ENCODE measurements at places on chromosomes 4 and X.

DNA sequence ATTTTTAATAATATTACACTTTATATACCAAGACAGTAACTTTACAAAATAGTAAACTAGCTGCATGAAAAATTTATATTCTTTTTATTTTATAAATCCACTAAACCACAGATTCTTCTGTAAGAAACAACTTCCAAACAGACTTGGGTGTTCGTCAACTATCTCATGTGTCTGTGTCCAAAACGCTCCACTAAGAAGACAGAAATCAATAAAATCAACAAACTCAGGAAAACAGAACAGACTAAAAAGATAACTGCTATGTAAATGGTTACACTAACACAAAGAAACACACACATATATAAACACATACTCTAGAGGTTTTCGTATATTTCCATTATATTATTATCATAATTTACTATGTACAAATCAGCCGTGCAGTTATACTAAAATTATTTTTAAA, 158.4 kb downstream of the PPP3CA start:
- DNase-seq, result no peak

GRCh38 chr4:54199919-54200318, 29.2 kb upstream of the PDGFRA start:
- DNase-seq, result no peak

DNA sequence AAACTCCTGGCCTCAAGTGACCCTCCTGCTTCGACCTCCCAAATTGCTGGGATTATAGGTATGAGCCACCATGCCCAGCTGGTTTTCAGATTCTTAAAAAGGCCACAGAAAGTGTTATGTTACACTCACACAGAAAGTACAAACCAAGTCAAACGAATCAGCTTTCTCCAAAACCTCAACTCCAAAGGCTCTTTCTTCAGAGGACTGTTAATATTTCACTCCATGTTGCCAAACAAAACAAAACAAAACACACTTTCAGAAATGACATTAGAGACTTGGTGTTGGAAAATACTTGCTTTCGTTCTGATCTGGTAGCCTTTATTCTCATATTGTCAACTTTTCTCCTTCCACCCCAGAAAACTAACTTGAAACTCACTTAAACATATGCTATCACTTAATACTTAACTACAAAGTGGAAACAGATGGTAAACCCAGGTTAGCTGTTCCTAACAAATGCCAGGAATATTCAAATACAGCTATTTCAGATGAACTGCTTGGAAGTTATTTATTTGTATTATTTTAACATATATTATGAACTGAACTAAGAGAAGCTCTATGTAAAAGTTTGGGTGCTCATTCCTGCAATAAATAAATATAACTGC, 34.7 kb downstream of the RLIM start:
- DNase-seq, result no peak

- DNase-seq, result no peak
Observed at GRCh38 chr4:173990126-173990868, 293.2 kb downstream of the FBXO8 start.

DNA sequence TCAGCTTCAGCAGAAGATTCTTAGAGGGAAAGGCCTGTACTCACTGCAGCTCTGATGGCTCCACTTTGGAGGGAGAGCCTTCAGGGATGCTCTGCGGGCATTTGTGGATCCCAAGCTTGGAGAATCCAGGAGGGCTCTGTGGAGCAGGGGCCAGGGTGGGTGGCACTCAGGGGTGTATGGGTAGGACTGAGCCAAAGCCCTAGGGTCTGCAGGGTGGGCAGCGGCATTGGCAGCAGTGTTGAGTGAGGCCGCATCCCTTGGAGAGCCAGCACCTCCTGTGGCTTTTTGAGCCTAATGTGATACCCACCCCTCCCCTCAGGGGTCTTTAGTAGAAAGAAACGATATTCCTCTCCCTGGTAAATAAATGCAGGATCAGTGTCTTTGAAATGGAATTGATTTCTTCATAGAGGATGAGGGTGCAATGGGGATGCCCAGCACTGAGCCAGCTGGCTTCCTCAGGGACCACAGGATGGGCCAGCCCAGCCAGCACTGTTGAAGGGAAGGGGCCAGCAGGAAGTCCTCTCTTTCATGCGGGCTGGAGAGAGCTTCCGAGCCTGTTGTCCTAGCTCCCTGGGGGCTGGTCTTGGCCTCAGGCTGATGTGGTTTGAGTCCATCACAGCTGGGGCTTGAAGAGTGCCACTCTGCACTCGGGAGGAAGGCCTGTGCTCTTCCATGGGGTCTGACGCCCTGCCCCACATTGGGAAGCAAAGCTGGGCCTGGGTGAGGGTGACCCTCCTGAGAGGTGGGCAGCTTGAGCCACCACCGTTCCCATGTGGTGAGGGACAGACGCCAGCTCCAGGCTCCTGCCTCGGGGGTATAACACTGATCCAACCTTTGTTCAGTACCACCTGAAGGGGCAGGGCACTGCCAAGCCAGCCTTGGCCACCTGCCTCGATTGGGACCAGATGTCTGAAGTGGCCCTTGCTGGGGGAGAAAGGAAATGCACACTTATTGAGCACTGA, 49.5 kb downstream of the PSAPL1 start:
- DNase-seq, result no peak

GRCh38 chr4:38562751-38563198, 101.2 kb upstream of the KLF3 start:
- DNase-seq, result no peak

DNA sequence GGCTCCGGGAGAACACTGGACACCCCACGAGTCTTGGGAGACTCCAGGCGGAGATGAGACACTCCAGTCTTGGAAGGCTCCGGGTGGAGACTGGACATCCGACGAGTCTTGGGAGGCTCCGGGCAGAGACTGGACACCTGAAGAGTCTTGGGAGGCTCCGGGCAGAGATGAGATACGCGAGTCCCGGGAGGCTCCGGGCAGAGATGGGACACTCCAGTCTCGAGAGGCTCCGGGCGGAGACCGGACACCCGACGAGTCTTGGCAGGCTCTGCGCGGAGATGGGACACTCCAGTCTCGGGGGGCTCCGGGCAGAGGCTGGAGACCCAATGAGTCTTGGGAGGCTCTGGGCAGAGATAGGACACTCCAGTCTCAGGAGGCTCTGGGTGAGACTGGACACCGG, 28.1 kb upstream of the LANCL3 start:
- DNase-seq, result no peak

GRCh38 chrX:150155436-150156035, 207.6 kb upstream of the MAMLD1 start:
- DNase-seq, result no peak

DNA sequence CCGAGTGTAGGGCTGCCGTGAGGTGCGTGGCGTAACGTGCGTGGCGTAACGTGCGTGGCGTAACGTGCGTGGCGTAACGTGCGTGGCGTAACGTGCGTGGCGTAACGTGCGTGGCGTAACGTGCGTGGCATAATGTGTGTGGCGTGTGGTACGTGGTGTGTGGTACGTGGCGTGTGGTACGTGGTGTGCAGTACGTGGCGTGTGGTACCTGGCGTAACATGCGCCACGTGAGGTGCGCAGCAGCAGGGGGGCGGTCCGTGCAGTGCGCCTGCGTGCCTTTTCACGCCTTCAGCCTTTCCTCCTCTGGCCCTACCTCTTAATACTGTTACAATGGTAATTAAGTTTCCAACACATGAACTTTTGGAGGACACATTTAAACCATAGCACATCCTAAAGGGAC, at the start of gene TFDP3:
TSS of gene TFDP3 (minus strand) at position 26 of the 400 bp plus-strand sequence. CDS start 95 bp downstream, outside the sequence.
- DNase-seq, result no peak

DNA sequence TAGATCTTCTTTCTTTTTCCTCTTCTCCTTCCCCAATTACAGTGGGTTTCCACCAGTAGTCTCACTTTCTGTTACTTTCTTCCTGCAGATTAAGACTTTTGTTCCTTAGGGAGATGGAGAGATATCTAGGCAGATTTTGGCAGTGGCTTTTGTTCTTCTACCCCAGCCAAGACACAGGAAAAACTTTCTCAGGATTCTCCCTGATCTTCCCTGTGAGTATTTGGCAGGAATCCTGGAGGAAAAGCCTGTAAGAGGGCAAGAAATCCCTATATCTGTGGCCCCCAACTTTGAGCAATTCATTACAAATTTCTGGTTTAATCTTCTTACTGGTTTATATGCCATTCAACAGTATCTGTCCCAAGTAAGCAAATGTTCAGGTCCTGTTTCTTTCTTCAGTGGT, 21.9 kb downstream of the SLC9A7 start:
- DNase-seq, result no peak

DNA sequence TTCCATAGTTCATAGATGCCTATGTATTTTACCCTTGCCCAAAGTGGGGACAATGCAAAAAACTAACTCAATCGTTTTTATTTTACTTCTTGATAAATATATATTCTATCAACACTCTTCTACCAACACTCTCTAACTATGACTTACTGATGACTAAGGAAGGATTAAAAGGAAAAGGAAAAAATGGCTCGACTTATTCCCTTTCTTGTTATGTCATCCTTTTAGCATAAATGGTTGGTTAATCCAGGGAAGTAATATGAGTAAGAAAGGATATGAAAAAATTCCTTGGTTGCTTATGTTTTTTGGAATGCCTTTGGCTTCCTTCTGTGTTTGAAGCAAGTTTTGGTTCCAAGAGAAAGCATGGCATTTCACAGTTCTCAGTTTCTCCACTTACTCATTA, 1087.1 kb downstream of the C4orf33 start:
- DNase-seq, result no peak

DNA sequence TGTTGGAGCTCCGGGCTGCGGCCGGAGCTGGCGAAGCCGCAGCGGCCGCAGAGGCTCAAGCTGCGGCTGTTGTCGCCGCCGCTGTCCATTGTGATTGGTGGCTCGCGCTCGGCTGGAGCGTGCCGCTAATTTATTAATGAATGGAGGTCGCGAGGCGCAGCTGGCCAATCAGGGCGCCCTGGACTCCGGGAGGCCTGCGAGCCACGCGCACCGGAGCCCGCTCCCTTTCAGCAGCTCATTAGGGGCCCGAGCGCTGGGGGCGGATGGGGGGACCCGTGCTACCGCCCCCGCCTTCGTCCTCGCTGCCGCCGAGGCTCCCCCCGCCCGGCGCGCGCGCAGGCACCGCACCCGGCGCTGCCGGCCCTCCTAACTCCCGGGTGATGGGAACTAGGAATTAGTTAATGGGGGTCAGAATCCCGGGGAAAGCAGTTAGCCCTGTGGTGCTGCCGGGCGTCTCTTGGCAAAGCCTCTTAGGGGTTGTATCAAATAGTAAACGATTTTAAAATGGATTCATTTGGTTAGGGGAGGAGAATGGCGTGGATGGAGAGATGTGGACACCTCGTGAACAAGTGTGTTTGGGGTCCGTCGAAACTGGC, 589 bp upstream of the NEUROG2 start:
- no peak for DNase-seq

DNA sequence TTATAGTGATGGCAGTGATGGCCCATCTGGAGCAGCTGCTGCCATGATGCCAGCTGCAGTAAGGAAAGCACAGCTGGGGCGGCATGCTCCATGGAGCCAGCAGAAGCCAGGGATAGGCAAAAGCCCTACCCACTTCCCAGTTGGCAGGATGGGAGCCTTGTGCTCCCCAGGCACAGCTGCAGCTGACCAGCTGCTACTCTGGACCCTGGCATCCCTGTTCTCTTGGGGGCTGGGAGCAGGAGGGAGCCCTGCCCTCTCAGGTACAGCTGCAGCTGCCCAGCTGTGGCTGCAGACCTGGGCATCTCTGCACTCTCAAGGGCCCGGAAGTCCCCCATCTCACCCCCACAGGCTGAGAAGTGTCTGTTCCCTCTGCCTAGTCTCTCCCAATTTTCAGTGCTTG, 531.9 kb downstream of the PCDH18 start:
- no peak for DNase-seq

- DNase-seq, result no peak
Observed at GRCh38 chr4:55571806-55572205, 20.2 kb downstream of the PDCL2 start.

GRCh38 chr4:23366557-23366906, 523.3 kb downstream of the PPARGC1A start:
- no peak for DNase-seq

- DNase-seq, result no peak
Observed at GRCh38 chrX:107451731-107452130, 2.3 kb downstream of the FRMPD3 start.
